ENCODE measurements at places on chromosomes 7 and 10.

DNA sequence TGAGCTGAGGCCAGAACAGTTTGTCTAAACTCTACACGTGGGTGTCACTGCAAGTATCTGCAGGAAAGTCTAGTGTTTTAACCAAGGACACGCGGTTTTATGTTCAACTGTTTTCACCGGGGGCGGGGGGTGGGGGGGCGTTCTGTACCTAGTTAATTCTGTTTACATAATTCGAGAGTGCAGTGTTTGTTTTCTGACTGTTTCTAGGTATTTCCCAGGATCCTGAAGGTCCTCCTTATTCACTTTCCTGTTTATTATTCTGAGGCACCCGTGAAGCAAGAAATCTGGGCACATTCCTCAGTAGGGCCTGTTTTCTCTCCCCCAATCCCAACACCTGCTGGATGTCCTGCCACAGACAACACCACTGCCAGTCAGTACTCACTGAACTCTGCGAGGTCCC lies 7.6 kb downstream of the LOXL4 start:
- DNase-seq, result no peak

DNA sequence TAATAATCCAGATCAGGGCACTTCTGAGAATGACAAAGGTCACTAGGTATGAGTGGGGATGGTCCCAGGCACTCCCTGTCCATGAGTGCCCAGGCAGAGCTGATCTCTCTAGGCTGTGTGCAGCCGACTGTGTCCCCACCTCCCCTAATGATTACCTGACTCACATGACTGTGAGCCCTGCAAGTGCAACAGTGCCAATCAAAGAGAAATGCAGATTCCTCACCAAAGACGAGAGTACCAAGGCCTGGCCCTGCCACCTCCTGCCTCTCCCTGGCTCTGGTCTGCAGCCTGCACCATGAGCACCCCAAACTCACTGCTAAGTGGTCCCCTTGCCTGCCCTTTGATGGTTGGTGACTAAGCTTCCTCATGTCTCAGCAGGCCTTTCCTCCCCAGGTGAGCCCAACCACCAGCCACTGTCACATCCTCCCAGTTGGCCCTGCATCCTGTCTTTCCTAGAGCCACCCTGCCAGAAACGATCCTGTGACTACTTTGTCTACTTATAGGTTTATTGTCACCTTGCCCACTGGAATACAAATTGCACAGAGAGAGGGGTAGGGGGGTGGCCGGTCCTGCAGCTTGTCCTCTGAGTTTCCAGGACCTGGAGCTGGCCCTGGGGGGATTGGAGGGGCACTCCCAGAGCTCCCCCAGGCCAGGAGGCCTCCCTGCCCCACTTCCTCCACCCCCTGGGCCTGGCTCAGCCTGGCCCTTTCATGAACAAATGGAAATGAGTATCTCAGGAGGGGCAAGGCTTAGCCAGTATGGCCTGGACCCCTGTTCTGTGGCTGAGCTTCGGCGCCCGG lies 22.4 kb upstream of the GDF10 start:
- DNase-seq, result peak; percentile 27

- DNase-seq, result no peak
Measured at GRCh38 chr10:60185421-60185820, 204.3 kb downstream of the ANK3 start.

- DNase-seq, result no peak
Measured at GRCh38 chr7:20595971-20596370, 19.5 kb upstream of the ABCB5 start.

DNA sequence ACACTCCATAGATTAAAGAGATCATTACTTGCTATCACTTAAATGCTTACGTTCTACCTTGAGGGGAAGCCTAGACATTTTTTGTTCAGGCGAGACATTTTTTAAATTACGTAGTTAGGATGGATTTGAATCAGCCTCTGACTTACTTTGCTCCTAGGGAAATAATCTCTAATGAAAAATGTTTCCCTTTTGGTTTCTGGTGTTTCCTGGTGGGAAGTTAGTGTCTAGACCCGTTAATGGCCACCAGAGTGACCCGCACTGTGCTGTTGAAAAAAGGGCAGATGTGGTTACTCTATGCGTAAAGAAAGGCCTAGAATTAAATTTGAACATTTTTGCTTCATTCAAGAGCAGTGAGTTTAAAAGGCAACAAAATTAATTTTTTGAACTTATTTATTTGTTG lies 3.8 kb downstream of the ZNF365 start:
- DNase-seq, result no peak

GRCh38 chr7:11153694-11154093 lies 180.0 kb downstream of the PHF14 start:
- DNase-seq, result no peak

GRCh38 chr7:74083928-74084721 lies 521 bp downstream of the LIMK1 start:
- DNase-seq, result no peak

DNA sequence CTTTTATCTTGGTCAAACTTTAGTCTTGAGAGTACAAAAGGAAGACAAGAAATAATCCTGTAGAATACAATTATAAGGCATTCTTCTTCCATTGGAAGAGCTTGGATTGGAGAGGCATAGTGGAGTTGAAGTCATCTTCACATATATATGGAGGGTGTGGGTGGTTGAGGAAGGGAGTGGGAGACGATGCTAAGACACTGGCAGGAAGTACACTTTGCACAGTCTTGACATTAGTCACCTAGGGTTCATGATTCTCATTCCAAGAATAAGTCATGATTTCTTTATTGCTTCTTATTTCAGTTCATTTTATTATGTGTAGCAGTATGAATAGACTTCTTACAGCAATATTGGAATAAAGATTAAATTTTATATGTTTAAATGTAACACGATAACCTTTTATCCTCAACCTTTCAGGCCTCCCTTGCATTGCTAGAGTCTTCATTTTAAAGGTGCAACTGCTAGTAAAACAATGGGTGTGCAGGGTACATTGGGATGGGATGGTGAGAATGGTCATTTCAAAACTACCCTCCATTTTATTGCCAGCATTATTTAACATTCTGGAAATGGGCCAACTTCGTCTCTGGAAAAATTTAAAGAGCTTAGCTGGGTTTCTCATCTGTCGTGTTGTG lies 12.3 kb upstream of the SLC26A3 start:
- no peak for DNase-seq

GRCh38 chr10:85927952-85928665 lies 438.5 kb downstream of the GRID1 start:
- DNase-seq, result no peak

GRCh38 chr7:114533131-114533530 lies 118.5 kb downstream of the FOXP2 start:
- no peak for DNase-seq

DNA sequence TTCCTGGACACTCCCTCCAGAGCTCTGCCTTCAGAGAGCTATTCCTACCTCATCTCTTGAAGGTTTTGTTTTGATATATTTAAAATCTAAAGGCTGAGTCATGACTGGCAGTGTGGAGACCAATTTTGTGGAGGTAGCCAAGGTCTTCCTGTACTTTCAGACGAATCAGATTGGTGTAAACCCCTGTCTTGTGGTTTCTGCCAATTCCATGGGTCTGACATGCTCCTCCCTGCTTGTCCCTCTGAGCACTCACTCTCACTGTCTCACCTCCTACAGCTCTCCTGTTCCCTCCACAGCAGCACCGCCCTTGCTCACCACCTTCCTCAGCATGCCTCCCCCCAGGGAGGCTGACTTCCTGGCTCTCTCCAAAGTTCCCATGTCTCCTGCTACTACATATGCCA lies 179.8 kb downstream of the NPSR1 start:
- DNase-seq, result no peak

DNA sequence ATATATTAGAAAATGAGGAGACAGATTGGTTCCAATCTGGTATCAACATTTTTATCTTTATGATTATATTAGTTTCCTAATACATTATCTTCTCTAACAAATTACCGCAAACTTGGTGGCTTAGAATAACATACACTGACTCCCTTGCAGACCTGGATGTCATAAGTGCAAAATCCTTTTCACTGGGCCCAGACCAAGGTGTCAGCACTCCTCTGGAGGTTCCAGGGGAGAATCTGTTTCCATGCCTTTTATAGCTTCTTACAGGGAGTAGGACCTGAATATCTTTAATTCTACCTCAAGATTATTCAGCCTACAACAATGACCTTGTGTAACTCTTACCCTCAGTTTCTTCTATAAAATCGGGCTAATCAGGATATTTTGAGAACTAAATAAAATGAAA lies 329.9 kb upstream of the GRM3 start:
- DNase-seq, result no peak

- no peak for DNase-seq
Measured at GRCh38 chr10:91955114-91955513, 31.5 kb downstream of the BTAF1 start.

DNA sequence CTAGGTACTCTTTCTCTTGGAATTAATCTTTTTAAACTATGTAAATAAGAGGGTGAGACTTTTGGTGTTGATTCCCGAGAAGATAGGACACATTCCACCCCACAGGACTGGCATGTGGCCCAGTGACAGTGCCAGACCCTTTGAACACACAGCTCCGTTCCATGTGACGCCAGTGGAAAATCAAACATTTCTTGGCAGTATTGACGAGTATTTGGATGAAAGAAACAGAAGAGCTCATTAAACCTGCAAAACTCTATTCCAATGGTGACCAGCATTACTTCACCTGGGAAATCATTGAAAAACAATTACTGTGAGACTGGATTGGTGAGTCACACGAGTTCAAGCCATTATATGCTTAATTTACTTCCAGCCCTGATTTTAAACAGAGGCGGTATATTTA lies 25.8 kb downstream of the AKR1E2 start:
- DNase-seq, result no peak

DNA sequence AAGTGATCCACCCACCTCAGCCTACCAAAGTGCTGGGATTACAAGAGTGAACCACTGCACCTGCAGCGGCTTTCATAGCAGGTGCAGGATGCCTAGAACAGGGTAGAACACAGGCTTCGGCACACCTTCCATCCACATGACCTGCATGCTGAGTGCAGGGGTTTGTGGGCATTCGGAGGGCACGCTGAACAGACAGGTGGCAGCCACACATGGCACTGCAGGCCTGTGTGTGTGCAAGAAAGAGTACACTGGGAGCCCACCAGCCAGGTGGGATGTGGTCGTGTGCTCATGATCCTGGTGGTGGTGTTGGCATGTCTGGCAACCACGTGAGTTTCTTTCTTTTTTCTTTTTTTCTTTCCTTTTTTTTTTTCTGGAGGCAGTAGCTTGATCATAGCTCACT lies 38.4 kb downstream of the GRID2IP start:
- DNase-seq, result no peak

GRCh38 chr7:130009848-130010688 lies 41.1 kb downstream of the ZC3HC1 start:
- no peak for DNase-seq

DNA sequence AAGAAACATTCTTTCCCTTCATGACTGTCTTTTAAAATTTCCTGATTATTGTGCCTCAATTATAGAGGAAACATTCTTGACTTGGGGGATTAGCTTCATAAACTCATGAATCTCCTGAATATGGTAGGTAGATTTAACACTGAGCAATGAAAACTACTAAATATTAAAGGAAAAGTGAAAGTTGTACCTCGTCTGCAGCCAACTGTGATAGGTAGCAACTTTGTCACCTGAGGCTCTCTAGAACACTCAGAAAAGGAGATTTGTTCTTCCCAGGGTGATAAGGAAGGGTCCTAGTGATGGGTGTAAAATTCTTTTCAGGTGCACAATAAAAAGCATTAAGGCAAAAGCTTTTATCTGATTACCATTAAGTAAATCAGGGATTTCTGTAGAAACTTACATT lies 78.1 kb downstream of the AHR start:
- no peak for DNase-seq

- DNase-seq, result no peak
Measured at GRCh38 chr7:151373599-151373998, 32.0 kb downstream of the NUB1 start.

- no peak for DNase-seq
Measured at GRCh38 chr10:79266543-79267312, 80.5 kb upstream of the PPIF start.

GRCh38 chr7:135672560-135673359 lies 10.4 kb downstream of the STMP1 start:
- DNase-seq, result no peak

DNA sequence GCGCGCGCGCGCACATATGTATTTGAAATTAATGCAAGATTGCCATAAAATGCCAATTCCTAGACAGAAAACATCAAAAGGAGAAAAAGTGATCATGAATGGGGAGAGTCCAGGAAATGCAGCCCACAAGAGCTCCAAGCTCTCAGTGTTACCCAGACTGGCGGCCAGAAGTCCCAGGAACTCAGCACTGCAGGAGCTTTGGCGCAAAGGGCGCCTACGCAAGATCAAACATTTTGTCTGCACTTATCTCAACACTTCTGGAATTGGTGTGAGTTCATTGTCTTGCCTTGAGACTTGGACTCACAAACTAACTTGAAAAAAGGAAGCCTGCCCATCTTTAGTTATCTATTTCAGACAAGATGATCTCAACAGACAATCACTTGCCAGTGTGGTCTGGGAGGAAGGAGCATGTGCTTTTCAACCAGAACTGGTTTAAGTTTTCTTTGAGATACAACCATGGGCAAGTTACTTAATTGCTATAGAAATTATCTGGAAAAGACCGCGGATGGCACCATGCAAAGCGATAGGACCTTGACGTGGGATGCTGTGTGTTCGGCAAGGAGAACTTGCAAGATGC lies 77.2 kb downstream of the KIAA1549 start:
- no peak for DNase-seq

DNA sequence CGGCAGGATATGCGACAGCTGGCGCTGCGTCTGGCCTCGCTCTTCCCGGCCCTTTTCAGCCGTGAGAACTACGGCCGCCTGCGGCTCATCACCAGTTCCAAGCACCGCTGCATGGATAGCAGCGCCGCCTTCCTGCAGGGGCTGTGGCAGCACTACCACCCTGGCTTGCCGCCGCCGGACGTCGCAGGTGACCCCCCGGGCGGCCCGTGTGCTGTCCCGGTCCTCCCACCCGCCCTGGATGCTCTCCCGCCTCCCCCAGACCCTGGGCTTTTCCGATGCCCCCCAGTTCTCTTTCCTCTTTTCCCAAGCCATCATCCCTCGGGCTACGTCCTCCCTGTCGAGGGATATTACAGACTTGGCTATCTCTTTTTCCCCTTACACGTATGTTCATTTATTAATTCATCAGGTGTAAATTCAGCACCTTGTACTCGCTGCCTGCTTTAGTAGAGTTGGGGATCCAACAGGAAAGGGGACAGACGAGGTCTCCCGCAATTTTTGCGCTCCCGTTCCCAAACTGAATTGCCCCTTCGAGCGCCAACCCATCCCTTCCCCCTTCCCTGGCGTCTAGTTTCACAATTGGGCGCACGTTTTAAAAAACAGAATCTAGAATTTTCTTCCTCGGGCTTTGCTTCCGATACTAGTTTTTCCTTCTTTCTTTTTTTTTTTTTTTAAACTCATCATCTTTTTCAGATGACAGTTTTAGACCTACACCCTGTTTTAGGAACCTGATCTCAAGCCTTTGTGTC lies 846 bp downstream of the MINPP1 start:
- DNase-seq, result peak; percentile 35

GRCh38 chr7:141563956-141564623 lies 12.9 kb downstream of the AGK start:
- no peak for DNase-seq

DNA sequence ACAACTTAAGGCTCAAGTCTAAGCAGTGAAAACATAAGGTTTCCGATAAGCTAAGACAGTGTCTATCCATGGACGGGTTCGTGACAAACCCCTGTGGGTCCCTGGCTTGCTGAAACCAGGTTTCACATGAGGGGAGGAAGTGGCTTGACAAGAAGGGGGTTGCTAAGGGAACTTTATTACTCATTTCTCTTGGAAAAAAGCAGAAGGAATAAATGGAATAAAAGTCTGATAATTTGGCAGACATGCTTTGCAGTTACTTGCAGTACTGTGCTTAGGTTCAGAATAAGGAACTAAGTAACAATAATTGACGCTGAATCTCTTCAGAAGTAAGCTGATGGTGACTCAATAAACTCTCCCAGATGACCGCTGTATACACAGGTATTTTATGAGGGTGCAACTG lies 34.7 kb downstream of the RBM17 start:
- no peak for DNase-seq
